ENCODE measurements at places on chromosomes 1 and 21.

- no peak for DNase-seq
These were observed 96.9 kb downstream of the NEK7 start for GRCh38 chr1:198253668-198254067.

DNA sequence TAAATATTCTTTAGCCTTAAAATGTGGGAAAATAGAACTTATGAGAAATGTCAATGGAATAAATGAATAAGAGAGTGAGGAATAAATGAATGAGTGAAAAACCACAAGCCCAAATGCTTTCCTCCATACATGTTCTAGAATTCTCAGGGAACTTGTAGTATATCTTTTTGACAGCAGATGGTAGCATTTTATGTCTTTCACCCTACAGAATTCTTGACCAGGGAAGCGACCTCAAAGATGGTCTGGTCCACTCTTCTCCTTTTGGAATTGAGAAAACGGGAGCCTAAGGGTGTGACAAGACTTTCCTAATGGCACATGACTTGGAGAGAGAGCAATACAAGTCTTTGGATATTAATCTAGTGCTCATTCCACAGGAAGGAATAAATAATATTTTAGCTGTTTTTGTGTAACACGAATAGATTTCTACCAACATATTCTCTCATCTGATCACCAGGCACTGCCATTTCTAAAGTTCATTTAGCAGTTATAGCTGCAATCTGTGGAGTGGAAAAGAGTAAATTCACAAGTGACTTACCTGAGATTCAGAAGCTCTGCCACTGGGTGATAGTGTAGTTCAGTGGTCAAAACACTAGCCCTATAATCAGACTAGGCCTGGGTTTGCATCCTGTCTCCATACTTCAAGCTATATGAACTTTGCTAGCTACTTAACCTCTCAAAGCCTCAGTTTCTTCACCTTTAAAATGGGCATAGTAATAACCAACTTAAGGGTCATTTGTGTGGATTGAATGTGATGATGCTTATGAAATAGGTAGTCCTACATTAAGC lies 15.0 kb upstream of the F5 start:
- no peak for DNase-seq

- DNase-seq, result no peak
These were observed 49.3 kb downstream of the SMYD2 start for GRCh38 chr1:214330222-214330621.

DNA sequence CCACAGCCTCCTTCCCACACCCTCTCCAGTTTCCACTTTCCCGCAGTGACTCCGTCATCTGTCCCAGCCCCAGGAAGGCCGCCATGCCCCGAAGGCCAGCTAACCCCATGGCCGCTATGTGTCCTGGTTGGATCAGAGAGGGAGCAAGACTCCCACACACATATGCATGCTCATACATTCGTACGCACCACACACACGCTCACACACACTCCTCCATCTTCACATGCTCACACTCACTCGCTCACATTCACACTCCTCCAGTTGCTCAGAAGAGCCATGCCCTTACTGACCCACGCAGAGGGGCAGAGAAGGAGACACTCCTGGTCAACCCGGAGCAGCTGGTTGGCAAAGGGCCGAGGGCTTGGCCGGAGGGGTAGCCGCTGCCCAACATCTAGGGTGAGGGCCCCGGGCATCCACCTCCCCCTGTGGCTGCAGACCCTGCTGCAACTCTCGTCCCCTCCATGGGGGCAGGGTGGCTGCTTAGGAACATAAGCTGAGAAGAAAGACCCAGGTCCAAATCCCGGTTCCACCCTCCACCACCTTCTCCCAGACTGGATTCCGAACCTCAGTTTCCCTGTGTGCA lies 122.3 kb upstream of the SLC25A33 start:
- no peak for DNase-seq

GRCh38 chr1:228963795-228964177 lies 228.5 kb downstream of the RHOU start:
- DNase-seq, result no peak

DNA sequence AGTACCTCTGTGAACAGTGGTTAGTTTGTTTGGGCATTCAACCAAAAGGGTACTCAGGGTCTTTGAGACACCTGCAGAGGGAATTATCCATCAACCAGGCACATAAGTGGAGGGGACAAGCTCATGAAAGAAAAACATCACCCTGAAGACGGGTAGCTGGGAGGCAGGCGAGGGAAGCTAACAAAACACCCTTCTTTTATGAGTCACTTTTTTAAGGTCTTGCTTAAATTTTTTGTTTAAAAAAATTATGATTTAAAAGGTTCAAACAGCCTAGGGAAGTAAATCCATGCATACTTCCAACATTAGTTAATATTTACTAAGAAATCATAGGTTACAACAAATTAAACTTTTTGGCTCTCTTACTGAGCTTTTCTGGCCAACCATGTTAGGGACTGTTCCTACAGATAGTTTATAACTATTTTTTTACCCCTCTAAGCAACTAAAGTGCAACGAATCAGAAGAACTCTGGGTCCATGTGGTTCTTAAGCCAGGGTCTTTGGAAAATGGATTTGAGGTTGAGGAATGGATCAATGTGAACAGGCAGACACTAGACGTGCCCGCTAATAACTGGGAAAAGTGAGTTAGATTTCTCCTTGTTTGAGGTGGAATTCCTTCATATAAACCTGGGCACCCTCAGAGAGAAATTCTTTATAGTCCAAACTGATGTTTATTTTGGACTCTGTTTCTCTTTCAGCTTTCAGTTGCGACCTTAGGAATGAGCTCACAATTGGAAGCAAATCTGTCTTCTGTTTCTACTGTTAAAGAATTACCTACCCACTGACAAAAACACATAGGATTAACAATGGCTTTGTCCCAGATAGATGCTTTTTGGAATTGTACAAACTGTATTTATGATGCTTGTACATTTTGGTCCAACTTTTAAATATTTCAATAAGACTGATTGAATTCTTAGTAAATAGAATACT lies 123.0 kb downstream of the LYPLAL1 start:
- no peak for DNase-seq

GRCh38 chr21:24294171-24294570 lies 1313.1 kb downstream of the MRPL39 start:
- no peak for DNase-seq

DNA sequence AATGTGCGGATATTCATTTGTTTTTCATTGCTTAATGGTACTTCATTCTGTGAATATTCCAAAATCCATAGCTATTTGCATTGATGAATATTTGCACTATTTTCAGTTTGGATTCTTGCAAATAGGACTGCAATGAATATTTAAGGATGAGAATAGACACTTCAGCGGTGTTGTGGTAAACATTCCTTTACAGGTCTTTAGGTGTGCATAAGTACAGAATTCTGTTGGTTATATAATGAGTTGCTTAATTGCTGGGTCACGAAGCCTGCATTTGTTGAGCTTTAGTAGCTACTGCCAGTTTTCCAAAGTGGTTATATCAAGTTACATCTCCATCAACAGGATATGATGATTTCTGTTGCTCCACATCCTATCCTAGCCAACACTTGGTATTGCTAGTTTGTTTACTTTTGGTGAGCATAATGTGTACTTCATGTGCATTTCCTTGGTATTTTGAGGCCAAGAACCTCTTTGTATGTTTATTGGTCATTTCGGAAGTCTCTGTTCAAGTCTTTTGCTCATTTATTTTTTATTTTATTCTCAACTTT lies 64.2 kb upstream of the CYYR1 start:
- DNase-seq, result no peak

Measured in HS-5 (cell line).